ENCODE measurements at places on chromosomes 3 and 15.

DNA sequence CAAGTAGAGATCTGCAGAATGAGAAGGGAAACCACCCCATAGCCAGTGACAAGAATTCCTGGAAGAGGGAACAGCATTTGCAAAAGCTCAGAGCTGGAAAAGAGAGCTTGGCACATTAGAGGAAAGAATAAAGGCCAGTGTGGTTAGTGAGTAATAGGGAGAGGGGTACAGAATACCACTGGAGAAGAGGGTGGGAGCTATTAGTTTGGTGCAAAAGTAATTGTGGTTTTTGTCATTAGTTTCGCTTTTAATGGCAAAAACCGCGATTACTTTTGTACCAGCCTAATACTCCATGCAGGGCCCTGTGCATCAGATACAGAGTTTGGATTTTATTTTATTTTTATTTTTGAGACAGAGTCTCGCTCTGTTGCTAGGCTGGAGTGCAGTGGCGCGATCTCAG lies 9.8 kb downstream of the SLC24A1 start:
- DNase-seq: no peak

GRCh38 chr3:27779176-27779575 lies 57.1 kb upstream of the EOMES start:
- no peak for DNase-seq

GRCh38 chr3:156293566-156293965 lies 173.2 kb downstream of the KCNAB1 start:
- DNase-seq: no peak

DNA sequence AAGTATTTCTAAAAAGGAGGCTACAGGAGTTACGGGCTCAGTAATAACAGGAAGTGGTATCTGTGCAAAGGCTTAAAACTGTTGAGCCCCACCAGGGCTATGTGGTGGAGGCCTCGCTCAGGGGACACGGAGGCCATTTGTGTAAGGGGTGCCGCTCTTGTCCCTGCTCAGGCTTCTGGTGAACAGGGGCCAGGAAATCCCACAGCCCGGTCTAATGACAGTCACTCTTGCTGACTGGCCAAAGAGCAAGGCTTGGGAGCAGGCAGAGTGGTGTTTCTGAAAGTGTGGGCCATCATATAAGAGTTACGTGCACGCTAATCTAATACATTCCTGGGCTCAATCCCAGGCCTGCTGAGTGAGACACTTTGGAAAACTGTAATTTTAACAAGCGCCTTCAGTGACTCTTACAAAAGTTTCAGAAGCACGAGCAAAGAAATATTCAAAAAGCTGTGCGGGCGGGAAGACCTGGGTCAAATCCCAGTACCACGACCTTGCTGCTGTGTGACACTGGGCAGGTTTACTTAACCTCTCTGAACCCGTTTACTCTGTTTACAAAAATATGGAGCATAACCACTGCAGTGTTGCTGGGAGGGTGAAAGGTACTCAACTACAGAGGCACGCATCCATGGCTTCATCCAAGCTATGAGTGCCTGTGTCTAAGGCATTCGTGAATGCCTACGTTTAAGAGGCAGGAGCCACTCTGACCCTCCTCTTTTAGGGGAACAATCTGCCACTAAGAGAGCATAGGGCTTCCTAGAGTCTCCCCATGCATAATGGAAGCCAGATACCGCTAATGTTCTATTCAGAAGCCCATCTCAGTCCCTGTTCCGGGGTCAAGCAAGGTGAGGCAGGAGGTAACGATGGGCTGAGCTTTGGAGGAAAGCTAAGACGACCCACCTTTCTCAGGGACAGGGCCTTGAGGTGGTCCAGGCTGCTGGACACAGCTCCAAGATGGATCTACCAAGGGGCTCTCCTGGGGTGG lies 2.0 kb downstream of the ATP10A start:
- no peak for DNase-seq

DNA sequence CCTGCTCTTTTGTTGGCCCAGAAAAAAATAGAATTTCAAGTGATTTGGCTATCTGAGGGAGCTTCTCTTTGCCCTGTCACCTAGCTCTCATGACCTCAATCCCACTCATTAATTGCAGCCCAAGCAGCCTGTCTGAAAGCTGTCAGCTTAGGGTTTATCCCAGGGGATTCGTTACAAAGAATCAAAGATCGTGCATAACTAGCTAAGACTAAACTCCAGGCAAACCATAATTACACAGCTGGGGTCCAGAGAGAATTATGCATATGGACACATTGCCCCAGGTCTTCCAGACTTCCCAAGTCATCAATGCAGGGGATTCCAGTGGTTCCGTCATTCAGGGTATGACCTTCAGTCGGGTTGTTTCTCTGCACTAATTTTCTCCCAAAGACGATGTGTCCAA lies 91.6 kb upstream of the CBLB start:
- DNase-seq: no peak

Measured in stimulated activated CD4-positive, alpha-beta T cell treated with anti-CD3 and anti-CD28 coated beads, TNF-alpha, amount 100 ng/mL, for 1 hour (primary cell).